Left ventricle myocardium superior (tissue), 1 donor: ENCODE measurements at places on chromosomes 2 and 18. TPM values are rescaled to one million over a fixed set of nuclear protein-coding genes. Genes with fewer than 3 reads are reported as not detected.

SCG2 gene
- not detected for total RNA-seq

DNA sequence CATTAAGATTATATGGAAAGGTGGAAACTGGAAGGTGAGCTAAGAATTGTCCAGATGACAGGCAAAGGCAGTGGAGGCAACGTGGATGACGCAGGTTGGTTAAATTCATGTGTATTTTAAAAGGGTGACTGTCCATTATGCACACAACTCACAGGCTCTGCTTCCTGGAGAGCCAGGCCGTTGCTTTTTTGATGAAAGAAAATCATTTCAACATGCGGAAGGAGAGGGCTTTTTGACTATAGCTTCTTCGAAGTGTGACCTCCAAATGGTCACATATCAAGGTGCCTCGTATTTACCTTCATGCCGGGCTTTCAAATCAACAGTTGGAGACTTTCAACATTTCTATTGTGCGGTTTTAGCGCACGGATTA lies 126.7 kb downstream of the MYCN start:
- DNase-seq, result no peak

LTBP1 gene
- total RNA-seq, result 72.5 TPM

DNA sequence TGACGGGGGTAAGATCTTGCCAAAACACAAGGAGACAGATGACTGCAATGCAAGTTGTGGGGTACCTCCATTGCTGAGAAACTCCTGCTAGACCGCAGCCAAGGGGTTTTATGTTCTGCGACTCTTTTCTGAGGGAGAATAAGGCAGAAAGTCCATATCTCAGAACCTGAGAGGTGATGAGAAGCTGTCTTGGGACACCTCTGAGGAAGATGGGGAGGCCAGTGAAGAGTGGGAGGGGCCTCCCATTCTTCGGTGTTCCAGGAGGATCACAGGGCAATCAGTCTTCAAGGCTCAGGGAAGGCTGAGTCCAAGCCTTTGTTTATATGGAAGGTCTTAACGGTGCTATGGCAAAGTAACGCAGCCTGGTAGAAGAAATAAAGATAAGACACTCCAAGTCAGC lies 18.0 kb downstream of the CYP27A1 start:
- no peak for DNase-seq

- no peak for DNase-seq
Observed at GRCh38 chr18:14921547-14921946, 173.6 kb downstream of the ANKRD30B start.

DNA sequence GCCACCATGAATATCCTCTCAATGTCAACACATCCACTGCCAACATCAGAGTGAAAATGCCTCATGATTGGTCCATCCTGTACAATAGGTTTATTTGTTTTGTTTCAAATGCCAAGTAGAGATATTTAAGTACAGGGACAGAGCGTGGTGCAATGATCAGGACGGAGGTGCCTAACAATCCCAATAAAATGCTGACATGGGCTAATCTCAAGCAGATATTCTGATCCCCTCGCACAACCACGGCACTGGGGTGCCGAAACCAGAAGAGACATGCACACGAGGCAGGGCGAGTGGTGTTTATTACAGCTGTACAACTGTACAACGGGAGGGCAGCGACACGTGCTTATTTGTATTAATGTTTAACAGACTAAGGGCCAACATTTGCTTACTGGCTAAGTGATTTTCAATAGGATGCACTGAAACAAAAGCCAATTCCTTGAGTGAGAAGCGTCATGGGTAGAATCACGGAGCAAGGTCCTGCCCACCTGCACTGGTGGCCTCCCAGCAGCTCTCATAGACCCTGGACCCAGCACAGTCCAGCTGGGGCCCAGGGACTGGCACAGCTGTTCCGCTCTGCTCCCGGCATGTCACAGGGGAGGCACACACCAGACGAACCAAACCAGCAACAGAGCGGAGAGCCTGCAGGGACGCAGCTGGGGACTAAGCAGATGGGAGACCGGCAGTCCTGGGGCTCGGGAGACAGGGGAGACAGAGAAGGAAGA lies 101.4 kb downstream of the HDAC4 start:
- DNase-seq, result peak; percentile 27

RBKS gene
- total RNA-seq, result 3.3 TPM

DNA sequence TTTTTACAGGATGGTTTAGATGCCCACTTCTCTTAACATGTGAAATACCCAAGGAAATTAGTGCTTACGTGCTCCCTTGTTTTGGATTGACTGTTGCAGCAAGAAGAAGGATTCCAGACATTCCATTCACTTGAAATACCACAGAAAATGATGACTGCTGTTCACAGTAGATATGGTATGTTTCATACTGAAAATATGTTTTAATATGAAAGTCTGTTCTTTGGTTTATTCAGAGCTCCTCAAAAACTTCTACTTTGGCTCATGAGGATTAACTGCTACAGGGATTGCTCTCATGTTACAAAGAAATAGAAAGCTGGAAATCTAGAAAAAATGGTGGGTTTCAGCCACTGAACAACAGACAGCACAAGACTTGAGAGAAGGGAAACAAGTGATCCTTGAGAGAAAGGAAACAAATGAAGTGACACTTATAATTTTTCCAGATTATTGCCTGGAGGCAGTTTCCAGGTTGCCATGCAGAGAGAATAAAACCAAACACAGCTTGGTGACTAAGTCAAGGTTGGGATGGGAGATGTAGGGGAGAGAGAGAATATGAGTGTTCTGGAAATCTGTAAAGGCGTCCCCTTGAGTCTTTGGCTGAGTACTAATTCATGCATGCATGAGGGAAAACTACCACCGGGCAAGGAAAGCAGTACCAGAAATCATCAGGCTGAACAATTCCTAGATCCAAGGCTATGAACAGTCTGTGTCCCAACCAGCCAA lies 348.1 kb downstream of the CLIP4 start:
- no peak for DNase-seq

GRCh38 chr2:119008108-119008507 lies 66.1 kb downstream of the MARCO start:
- DNase-seq, result no peak

- no peak for DNase-seq
Observed at GRCh38 chr2:162061021-162061420, 13.0 kb downstream of the DPP4 start.

GRCh38 chr2:48991415-48992131 lies 162.7 kb downstream of the FSHR start:
- DNase-seq, result no peak

DNA sequence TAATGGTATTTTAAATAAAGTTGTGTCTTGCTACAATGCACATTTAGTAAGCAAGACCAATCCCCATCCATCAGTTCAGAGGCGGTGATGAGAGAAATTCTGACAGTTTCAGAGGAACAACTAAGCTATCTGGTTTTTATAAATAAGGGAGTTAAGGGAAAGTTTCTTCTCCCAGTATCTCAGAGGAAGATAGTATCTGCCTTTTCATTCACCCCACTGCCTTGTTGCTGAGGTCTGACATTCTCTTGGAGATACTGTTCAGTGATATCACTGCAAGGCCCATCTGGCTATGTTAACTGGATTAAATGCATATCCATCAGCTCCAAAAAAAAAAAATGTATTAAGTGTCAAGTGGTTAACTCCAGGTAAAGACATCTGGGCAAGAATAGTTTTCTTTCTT lies 47.9 kb downstream of the RBMS1 start:
- DNase-seq, result no peak

- DNase-seq, result no peak
Observed at GRCh38 chr2:182667315-182667695, 48.8 kb upstream of the DNAJC10 start.

NYAP2 gene
- total RNA-seq, result not detected

GRCh38 chr2:230816735-230817134 lies 48.0 kb upstream of the ITM2C start:
- DNase-seq, result peak; percentile 76

DNA sequence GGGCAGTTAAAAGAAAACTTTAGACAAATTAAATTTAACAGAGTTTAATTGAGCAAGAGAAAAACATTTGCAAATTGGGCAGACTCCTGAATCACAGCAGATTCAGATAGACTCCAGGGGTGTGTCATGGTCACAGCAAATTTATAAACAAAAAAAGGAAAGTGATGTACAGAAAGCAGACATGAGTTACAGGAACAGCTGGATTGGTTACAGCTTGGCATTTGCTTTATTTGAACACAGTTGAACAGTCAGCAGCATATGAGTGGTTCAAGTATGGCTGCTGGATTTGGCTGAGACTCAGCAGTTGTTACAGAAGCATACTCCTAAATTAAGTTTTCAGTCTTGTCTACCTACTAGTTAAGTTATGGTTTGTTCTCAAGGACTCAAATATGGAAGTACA lies 82.3 kb upstream of the NYAP2 start:
- no peak for DNase-seq

PDE1A gene
- 16.9 TPM for total RNA-seq

GRCh38 chr2:50838316-50838715 lies 193.6 kb downstream of the NRXN1 start:
- no peak for DNase-seq

GYPC gene
- total RNA-seq, result 114 TPM

DNA sequence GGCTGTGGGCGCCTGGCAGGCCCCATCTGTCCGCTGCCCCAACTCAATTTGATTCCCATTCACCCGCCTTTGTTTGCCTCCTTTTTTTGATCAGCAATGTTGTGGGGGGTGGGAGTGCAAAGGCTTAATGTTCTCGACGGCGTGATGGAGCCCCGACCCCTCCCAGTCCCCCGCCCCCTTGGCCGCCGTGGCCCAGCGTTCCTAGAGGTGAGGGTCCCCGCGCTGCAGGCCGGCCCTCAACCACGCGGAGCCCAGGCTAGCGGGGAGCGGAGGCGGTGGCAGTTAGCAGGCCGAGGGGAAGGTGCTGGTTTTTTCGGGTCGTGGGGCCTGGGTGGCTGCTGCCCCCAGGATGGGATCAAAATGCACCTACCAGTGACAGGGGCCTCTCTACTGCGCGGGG lies 274.7 kb upstream of the SKOR2 start:
- no peak for DNase-seq

DNA sequence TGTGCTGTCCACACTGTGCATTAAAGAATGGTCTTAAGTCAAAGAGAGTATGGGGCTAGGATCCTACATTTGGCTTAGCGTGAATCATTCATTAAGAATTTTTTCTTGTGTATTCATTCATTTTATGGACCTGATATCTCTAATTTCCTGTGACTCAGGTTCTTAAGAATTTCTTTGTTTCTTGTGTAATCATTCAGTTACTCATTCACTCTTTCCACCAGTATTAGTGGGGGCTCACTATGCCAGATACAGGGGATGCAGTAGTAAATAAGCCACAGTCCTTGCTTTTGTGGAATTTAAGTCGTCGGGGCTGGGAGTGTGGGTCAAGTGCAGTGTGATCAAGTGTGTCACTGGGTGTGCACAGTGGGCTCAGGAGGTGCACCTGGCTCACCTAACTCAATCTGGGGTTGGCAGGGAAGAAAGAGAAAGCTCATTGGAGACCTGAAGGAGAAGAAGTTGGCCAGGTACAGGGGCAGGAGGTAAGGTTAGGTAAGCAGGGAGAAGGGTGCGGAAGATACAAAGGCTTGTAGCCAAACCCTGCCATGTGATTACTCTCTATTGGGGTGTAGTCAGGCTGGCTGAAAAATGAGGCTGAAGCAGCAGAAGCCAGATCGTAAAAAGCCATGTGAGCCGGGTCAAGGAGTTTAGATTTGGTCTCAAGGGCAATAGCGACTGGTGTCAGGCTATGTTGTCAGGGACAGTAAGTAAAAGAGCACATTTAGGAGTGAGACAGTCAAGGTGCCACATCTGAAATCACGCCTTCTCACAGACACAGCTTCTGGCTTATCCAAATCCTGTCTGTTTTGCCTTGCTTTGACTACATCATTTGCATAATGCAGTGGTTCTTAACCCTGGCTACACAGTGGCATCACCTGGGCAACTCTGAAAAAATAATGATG lies 67.2 kb downstream of the KCTD1 start:
- DNase-seq, result no peak

POMC gene
- total RNA-seq, result 5.3 TPM

- peak; percentile 41 for DNase-seq
Observed at GRCh38 chr18:58455314-58456188, 173.3 kb downstream of the ALPK2 start.

DNA sequence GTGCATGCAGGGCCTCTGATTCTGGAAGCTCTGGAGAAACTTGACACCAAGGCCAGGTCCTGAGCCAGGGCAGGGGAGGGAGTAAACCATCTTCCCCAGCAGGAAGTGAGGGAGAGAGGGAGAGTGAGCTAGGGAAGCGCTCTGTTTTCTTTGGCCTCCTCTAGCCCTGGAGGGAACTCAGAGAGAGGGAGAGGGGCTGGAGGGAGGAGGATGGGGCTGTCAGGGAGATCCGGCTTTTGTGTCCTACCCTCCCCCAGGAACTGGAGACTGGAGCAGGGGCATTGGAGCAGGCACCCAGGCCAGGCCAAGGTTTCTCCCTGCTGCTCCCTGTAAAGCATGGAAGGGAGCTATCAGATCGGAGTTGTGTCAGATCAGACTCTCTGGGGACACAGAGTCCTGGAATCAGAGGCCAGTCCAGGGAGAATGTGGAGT lies 22.7 kb upstream of the PKDCC start:
- DNase-seq, result peak; percentile 41

DNA sequence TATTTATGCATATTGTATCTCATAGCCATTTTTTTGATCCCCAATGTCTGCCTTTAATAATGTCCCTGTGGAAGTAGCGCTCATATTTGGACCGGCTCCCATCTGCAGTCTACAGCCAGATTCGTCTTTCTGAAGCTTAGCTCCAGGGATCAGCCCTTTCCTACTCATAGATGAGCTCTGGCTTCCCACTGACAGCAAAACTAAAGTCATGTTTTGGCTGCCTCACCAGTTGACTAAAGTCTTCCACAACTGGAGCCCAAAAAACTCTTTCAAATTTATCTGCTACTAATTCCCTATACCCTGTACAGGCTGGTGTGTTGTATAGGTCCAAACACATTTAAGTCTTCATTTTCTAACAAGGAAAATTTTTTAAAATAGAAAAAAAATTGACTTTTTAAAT lies 294.2 kb upstream of the HNMT start:
- no peak for DNase-seq

CCDC74B gene
- total RNA-seq, result 0.64 TPM

- no peak for DNase-seq
Observed at GRCh38 chr18:37107748-37108522, 279.0 kb downstream of the KIAA1328 start.

COLEC12 gene
- total RNA-seq, result 8.3 TPM

DNA sequence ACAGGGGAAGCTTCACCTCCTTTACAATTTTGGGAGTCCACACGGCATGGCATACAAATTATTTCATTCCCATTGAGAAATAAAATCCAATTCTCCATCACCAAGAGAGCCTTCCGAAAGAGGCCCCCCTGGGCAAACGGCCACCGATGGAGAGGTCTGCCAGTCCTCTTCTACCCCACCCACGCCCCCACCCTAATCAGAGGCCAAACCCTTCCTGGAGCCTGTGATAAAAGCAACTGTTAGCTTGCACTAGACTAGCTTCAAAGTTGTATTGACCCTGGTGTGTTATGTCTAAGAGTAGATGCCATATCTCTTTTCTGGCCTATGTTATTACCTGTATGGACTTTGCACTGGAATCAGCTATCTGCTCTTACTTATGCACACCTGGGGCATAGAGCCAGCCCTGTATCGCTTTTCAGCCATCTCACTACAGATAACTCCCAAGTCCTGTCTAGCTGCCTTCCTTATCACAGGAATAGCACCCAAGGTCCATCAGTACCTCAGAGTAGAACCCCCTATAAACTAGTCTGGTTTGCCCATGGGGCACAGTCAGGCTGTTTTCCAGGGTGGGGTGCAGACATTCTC lies 58.3 kb downstream of the BCL11A start:
- DNase-seq, result no peak

GRCh38 chr18:6487968-6488367 lies 73.3 kb upstream of the L3MBTL4 start:
- DNase-seq, result no peak

AMER3 gene
- not detected for total RNA-seq

RPIA gene
- 19.1 TPM for total RNA-seq
